Dermis blood vessel endothelial cell (primary cell): ENCODE measurements at places on chromosomes 2 and 18.

GRCh38 chr18:61554117-61554776 lies 221.0 kb downstream of the CDH20 start:
- no peak for DNase-seq

- DNase-seq: no peak
Observed at GRCh38 chr2:142892715-142893114, 15.3 kb downstream of the KYNU start.

GRCh38 chr2:240344904-240345303 lies 90.6 kb upstream of the GPC1 start:
- no peak for DNase-seq

DNA sequence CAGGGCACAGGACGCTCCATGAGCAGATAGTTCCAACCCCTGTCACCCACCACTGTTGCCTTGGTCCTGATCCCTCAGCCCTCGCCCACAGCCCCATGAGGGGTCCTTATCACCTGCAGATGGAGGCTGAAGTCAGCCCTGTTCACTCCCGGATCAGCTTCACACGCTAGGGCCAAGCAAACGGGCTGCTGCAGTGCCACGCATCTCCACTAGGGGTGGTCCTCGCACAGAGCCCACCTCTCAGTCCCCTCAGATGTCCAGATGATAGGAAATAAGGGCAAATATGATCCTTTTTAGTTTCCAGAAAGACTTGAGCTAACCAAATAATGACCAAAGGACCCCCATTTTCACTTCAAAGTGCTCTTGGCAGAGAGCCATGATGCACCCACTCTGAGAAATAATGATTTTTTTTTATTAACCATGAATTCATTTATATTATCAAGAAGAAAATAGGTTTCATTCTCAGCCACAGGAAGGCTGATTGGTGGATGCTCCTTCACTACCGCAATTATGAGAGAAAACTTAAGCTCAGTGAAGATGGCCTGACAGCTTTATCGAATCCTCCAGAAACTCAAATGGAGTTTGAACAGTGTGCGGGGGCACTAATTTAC lies 71.9 kb upstream of the KLHL29 start:
- DNase-seq: peak; percentile 72

- no peak for DNase-seq
Observed at GRCh38 chr2:151975460-151976414, 123.1 kb downstream of the CACNB4 start.

DNA sequence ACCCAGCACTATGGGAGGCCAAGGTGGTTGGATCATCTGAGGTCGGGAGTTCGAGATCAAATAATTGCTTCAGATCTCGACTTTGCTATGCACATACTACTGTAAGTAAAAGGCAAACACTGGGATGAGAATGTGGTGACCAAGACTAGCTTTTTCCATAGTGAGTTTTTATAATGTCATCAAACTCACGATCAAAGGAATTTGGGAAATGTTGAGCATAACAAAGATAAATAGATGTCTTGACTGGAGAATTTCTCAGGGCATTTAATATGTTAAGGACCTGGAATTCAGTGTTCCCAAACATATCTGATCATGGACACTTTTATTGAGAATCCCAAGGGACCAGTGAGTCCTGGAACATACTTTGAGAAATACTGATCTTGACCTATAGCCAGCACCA lies 205.6 kb downstream of the ARHGAP15 start:
- DNase-seq: no peak

GRCh38 chr18:12751891-12752290 lies 49.0 kb downstream of the PSMG2 start:
- no peak for DNase-seq

DNA sequence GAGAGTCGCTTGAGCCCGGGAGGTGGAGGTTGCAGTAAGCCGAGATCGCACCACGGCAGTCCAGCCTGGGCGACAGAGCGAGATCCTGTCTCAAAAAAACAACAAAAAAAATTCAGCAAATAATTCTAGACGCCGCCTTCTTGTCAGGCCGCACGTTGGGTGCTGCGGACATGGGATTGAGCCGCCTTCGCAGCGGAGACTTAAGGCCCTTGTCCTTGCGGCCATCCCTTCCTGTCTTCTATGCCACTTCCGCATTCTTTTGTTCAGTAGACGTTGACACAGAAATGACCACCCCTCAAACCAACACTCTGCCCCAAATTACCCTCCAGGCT lies 15.8 kb downstream of the PTPN18 start:
- no peak for DNase-seq

DNA sequence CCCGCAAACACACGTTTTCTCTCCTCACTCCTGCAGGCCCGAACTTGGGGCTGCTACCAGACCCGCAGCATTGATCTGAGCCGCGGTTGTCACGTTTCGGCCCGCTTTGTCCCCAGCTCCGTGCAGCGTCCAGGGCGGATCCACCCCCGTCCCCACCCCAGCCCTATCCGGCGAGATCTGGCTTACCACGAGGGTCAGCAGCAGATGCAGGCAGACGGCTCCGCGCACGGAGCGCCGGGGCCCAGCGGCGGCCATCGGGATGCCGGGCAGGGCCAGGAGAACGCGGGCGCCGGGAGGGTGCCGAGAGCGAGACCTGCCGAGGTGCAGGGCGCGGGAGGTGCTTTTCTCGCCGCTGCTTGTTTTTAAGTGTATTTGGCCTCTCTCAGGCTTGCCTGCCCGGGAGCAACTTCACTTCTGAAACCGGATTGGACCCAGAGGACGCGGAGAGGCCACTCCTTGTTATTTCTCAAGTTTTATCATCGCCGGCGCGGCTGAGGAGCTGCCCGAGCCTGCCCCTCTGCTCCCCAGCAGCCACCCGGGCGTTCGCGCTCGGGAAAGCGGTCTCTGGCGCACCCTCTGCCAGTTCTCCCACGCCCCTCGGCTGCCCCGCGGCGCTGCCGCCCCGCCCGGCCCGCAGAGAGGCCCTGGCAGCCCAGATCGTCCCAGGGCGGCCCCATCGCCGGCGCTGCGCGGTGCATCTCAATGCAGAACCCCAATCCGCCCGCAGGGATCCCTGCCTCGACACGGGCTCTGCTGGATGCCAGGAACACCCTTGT lies at the start of gene DSC3:
DSC3 (minus strand) TSS at position 337 of the 776 bp plus-strand sequence; CDS start at position 255, 82 bp downstream.
- peak; percentile 5 for DNase-seq

- no peak for DNase-seq
Observed at GRCh38 chr2:182359990-182360662, 66.7 kb downstream of the PDE1A start.
